Stimulated activated CD8-positive, alpha-beta memory T cell treated with anti-CD3 and anti-CD28 coated beads, Interleukin-7, amount 100 ng/mL, for 1 hour (primary cell): ENCODE measurements at places on chromosomes 7 and 10.

DNA sequence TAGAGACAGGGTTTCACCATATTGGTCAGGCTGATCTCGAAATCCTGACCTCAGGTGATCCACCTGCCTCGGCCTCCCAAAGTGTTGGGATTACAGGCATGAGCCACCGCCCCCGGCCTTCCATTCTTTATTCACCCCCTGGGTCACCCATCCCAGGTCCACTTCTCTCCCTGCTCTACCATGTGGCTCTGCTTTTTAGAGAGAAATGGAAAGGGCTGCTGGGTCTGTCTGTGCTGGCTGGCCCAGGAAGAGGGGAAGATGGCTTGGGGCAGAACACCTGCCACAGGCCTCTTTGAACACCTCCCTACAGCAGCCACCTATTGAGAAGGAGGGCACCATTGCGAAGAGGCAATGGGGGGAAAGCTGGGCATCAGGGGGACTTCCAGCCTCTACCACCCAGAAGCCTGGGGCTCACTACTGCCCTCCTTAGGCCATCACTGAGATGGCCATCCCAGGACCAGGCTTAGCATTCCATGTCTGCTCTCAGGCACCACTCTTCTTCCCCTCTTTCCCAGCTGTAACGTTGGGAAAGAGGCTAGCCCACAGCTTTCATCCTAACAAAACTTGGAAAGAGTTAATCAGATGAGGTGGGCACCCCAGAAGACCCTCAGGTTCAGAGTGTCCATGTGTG lies 256.3 kb downstream of the GRID1 start:
- DNase-seq: no peak

GRCh38 chr10:89297791-89298190 lies 4.1 kb upstream of the IFIT2 start:
- DNase-seq: no peak

- DNase-seq: no peak
These were observed 201.4 kb downstream of the FZD1 start for GRCh38 chr7:91465595-91466061.

- no peak for DNase-seq
These were observed 6.5 kb downstream of the AHR start for GRCh38 chr7:17304926-17305325.

GRCh38 chr10:17665747-17666146 lies 21.8 kb downstream of the STAM start:
- no peak for DNase-seq

DNA sequence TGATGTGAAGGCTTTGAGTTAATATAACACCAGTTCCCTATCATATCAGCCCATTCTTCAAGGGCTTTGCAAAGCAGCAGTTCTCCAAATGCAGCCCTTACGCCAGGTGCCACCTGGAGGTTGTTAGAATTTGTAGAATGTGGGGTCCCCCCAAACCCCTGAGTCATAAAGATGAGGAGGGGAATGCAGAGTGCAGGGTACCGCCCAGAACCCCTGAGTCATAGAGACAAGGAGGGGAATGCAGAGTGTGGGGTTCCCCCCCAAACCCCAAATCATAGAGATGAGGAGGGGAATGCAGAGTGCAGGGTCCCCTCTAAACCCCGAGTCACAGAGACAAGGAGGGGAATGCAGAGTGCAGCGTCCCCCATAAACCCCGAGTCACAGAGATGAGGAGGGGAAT lies 605.8 kb downstream of the PTPRN2 start:
- no peak for DNase-seq

DNA sequence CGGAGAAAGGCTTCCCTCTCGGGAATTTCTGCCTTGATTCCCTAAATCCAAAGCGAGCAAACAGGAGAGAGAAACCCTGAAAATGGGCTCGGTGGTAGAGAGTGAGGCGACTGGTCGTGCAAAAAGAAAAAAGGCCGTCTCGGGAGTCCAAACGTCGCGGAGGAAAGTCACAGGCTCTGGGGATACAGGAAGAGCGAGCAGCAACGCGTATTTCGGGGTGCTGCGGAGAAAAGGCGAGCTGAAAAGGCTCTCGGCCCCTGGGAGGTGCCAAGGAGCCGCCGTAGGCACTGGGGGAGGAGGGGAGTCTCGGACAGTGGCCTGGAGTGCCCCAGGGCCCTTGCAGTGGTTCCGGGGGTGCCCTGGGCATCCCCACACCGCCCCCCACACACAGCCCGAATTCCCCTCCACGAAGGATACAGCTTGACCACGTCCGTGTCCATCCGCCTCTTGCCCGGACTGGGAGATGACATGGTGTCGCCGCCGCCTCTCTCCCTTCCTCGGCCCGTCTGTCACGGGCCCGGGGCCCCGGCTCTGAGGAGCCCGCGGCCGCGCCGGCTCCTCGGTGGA lies 591 bp downstream of the UBE2H start:
- DNase-seq: no peak
